ENCODE measurements at places on chromosomes 7 and 10.

- DNase-seq = no peak
Measured at GRCh38 chr7:80614851-80615271, 23.6 kb upstream of the CD36 start.

GRCh38 chr7:28528899-28529298 lies 116.6 kb downstream of the CREB5 start:
- no peak for DNase-seq

DNA sequence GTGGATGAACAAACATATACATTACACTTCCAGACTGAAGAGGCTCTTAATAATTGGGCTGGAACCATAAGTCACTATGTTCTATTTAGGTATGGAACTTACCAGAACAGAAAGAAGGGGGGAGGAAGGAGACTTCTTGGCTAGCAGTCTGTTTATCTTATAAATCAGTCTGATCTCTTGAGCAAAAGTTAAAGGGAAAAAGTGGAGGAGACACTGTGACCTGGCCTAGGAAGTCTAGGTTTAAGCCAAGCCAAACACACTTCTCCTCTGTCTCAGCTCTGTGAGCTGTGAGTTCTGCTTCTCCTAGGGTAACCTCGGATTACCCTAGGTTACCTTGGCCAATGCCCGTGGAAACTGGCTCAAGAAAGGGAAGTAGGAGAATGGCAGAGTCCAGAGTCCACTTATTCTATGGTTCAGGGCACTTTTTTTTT lies 95.2 kb downstream of the PFKFB3 start:
- no peak for DNase-seq

DNA sequence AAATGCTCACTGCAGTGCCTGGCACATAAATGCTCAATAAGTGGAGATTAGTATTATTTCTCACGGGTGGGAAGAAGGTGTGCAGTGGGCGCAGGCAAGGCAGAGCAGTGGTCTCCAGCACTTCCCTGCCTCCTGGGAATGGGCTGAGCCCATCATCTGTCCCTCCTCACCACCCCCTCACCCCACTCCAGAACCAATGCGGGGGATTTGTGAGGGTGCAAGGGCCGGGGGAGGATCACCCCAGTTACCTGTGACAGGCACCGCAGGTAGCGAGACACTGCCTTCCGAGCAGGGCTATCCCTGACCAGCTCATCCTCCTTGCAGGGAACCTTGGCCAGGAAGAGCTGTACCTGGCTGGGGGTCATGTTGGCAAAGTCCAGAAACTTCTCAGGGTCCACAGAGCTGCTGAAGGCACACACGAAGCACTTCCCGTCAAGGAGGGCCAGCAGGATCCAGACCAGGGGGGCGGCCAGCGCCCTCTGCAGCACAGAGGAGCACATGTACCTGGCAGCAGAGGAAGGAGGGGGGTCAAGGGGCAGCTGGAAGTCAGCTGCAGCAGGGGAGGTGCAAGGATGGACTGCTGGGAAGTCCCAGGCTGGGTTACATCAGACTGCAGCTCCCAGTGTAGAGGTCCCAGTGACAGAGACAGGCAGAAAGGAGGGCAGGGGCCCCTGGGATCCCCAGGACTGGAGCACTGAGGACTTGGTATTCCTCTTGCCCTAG lies 2.8 kb downstream of the CALHM3 start:
- no peak for DNase-seq

DNA sequence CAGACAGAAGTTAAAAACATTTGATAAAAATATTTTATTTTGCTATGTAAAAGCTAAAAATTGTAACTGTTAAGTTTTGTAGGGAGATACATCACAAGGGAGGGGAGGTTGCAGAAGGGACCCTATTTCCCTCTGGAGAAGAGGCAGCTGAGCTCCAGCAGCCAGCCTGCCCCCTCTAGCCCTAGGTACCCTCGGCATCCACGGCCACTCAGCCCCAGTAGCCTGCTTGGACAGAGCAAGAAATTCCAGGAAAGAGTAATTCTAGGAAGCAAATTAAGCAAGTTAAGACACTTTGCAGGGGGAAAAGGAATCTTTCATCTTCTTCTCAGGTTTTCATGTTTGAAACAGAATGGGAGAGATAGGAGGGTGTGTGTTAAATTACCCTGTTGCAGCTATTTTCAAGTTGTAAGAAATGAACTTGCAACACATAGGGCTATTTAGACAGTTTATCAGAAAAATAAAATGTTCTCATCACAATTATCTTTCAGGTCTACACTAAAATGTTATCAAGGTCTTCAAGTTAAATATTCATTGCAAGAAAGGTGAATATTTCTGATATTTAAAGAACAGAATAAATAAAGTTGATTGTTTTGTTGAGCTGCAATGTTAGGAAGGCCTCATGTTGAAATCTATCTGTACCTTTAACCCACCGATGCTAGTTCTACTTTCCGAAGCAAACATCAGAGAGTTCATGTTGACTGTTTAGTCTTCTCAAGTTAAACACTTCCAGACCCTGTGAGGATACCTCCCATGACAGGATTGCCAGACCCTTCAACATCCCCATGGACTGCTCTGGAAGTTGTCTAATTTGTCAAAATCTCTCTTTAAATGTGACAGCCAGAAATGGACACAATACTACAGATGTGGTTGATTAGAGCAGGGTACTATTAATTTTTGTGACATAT lies 5.5 kb downstream of the SGCE start:
- DNase-seq = no peak

GRCh38 chr10:124768791-124769190 lies 22.9 kb downstream of the EEF1AKMT2 start:
- no peak for DNase-seq

DNA sequence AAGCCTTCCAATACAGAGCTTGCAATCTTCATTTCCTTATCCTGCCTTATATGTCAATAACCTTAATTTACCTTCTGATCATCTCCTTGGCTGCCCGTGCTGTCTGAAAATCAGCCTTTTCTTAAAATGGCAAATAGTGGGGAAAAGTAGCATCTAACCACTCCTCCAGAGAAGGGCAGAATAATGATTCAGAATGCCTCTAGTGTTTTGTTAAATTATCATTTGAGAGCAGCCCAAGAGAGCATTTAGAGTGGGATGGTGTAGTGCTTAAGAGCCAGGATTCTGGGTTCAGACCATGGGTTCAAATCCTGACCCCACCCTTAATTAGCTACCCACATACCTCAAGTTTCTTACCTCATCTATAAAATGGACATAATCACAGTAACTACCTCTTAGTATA lies 4.6 kb upstream of the TMEM139 start:
- no peak for DNase-seq

GRCh38 chr7:28126410-28127041 lies 54.1 kb downstream of the JAZF1 start:
- no peak for DNase-seq

- no peak for DNase-seq
Measured at GRCh38 chr7:101602484-101603241, 26.4 kb downstream of the MYL10 start.

DNA sequence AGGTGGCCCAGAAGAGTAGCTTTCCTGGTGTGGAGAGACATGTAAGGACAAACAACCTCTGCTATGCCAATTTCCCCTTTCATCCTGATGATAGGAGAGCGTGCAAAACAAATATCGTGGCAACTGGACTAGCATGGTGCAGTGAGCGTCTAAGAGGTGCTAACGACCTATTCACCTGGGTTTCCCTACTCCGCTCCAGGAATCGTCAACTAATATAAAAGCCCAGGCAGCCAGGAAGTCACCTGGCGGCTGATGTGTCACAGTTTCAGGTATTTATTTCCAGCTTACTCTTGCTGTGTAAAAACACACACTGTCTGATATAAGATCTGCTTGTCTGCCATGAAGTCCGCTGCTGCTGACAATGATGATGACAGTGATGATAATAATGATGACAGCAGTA lies 56.5 kb upstream of the EFCAB10 start:
- DNase-seq = no peak

DNA sequence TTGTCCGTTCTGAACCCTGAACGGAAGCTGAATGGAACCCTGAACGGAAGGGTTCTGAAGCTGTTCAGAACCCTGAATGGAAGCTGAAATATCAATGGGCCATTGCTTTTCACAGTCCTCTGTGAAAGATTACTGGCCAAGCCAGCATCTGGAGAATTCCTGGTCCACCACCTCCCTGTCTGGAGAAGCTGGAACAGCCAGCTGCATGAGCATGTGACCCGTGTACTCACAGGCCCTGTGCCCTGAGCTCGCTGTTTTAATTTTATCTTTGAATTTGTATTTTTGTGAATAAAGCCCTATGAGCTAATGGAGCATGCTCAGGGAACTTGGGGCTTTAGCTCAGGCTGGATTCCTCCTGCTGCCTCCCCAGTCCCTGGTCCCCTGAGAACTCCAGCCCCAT lies 37.2 kb downstream of the HTRA1 start:
- DNase-seq = no peak

Measured in esophagus squamous epithelium (tissue), 5 donors.